ENCODE measurements at places on chromosomes 13 and 19.

- no peak for DNase-seq
Measured at GRCh38 chr19:35144600-35145436, 1.8 kb downstream of the FXYD7 start.

- DNase-seq, result peak; percentile 67
Measured at GRCh38 chr13:62320129-62321108, 904.8 kb upstream of the PCDH20 start.

DNA sequence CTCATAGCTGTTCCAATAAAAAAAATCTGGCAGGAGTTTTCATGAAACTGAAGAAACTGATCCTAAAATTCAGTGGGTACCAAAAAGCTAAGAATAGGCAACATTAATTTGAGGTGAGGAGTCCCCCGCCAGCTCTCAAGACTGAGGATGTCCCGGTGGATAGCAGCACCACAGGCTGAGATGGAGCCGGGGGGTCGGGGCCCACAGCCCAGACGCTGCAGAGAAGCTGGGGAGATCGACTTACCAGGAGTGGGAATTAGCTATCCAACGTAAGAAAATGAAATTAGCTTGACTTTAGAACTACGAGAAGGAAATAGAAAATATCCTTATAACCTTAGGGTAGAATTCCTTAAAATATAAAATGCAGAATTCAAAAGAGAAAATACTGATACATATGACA, 23.2 kb upstream of the DCUN1D2 start:
- DNase-seq, result no peak

GRCh38 chr13:113122550-113123225, at the start of gene F10:
F10 (plus strand) TSS chr13:113122799; CDS start chr13:113122856, 57 bp downstream.
- DNase-seq, result no peak

DNA sequence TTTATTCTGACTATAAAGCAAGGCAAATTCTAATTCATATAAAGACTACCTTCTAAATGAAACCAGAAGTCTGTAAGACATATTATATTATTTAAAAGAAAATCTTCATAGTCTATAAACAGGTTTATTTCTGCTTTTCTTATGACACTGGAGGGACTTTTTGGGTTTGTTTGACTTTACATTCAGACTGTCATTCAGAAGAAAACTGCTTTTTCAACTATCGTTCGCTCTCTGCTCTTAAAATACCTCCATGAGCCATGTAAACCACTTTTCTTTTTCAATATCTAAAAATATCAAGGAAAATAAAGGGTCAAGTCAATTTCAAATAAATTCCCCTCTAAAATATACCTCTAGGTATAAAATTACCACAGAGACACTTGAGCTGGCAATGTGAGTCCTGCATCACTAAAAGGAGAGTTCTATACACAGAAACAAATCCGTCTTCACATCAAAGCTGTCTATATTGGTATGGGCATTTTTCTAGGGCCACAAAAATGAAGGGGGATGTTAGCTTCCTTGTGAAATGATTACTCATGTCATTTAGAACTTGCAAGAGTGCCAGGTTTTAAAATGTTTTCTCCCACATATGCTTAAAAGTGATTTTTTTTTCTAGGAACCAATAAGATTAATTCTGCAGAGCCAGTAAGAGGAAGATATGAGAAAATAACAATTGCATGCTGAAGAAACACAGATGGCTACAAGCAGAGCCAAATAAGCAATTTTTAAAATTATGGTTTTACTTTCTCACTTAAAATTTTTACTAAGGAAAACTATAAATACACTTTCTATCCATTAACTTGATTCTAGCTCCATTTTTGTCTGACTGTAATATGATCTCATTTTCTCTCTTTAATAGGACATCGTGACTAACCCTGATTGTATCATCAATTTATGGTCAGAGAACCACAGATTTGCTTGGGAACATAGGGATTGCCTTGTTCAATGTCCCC, 181.8 kb downstream of the TBC1D4 start:
- no peak for DNase-seq

GRCh38 chr19:6056801-6057650, 53.3 kb downstream of the RFX2 start:
- DNase-seq, result peak; percentile 78

- DNase-seq, result peak; percentile 74
Measured at GRCh38 chr19:3108775-3109174, 14.6 kb downstream of the GNA11 start.

DNA sequence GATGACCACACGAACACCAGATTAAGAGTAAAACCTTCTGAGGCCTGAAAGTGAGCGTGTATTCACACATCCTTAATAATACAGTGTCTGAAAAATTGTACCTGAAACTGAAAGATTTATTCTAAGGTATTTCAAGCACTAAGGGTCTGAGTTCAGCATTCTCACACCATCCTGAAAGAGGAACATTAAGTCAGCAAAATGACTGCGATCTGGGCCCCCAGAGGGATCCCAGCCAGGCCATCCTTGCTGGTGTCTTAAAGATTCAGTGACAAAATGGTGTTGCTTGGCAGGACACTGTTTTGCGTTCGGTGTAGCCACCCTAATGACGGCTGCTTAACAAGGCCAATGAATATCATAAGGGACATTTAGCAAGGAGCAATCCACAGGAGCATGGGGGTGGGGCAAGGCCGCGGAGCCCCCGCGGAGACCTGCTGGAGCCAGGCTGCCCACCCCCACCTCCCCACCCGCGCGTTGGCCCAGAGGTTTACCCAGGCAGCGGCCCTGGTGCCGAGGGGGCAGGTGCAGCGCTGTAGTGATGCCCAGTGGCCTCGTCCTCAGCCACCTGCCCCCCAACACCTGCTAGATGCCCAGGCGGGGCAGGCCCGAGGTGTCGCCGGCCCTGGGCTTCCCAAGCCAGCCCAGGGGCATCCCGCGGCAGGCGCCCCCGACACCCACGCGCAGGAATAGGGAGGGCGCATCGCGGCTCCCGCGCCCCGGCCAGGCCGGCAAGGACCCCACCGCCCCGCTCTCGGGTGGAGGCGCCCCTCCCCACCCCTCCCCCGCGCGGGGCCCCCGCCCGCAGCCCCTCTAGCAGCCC, 742 bp downstream of the NALCN start:
- DNase-seq, result no peak

GRCh38 chr19:42287017-42287826, 14.7 kb upstream of the PRR19 start:
- DNase-seq, result no peak

DNA sequence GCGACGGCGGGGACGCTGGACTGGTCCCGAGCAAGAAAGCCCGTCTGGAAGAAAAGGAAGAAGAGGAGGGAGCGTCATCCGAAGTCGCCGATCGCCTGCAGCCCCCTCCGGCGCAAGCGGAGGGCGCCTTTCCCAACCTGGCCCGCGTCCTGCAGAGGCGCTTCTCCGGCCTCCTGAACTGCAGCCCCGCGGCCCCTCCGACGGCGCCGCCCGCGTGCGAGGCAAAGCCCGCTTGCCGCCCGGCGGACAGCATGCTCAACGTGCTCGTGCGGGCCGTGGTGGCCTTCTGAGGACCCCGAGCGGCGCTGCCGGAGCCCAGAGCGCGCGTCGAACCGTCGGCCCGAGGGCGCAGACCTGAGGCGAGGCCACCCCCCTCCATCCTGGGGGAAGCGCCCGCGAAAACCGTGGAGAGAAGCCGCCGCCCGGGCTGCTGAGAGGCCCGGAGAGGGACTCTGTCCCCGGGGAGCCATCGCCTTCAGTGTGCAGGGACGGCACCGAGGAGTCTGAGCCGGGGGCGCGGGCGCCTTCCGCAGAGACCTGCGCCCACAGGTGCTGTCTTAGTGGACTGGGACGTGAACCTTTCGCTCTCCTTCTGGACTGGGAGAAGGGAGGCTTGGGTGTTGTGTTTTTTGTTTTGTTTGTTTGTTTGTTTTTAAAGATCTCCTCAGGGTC, 3.5 kb downstream of the IER2 start:
- no peak for DNase-seq

DNA sequence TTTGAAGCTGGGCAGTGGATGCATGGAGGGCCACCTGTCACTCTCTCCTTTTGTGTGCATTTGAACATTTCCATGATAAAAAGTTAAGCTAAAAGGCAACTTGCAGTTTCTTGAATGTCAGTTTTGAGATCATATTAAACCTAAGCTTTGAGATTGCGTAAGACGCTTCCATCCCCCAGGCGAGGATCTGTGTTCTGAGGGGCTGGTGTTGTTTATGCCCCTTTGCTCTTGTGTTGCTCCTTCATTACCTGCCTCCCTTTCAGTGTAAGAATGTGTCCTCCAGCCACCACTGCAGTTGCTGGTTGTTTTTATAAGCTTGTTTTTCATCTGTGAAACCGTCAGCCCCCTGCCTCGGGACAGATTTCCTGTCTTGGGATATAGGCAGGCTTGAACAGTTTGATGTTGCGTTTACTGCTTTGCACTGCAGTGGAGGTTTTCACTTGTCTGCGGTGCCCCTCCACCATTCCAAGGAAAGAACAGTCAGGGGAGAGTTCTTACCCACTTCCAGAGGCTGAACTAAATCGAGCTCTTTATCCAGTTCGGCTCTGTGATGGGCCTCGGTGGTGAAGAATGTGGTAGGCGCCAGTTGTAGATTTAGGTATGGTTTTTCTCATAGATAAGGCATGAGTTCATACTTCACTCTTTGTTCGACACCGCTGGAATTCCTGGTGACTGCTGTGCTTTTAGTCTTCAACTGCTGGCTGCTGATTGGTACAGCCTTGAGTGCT, 96.8 kb downstream of the ARHGEF7 start:
- no peak for DNase-seq

DNA sequence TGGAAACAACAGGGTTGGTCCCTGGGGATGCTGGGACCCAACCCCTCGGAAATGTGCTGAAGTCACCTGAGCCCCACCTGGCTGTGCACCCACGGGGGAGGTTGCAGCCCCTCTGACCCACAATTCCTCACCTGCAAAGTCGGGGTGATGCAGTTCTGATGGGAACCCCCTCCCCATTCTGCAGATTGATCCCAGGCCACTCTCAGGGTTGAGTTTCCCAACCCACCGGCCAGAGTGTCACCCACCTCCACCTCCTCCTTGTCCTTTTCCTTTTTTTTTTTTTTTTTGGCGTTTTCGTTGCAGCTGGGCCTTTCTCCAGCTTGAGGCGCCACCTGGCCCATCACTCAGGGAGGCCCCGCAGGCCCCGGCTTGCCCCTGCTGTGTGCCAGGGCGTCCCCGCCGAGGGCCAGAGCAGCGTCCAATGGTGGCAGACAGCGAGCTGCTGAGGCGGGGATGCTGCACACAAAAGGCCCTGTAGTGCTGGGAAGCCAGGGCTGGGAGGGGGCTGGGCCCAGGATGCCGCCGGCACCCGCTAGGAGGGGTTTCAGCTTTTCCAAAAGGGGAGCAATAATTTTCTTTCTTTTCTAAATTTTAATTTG, 4.6 kb downstream of the PIK3R2 start:
- no peak for DNase-seq

GRCh38 chr19:46772170-46773017, 16.0 kb downstream of the SLC1A5 start:
- no peak for DNase-seq

- DNase-seq, result no peak
Measured at GRCh38 chr13:27188239-27188638, 16.6 kb upstream of the USP12 start.

- no peak for DNase-seq
Measured at GRCh38 chr13:26968431-26969341, 202.9 kb downstream of the USP12 start.

DNA sequence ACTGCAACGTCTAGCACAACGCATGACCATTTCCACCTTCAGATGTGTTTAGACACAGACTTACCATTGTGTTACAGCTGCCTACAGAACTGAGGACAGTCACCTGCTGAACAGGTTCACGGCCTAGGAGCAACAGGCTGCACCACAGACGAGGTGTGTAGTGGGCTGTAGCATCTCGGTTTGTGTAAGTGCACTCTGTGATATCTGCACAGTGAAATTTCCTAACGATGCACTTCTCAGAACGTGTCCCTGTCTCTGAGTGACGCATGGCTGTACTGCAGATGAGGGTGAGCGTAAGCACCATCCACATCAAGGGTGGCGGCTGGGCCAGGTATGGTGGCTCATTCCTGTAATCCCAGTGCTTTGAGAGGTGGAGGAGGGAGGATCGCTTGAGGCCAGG, 15.2 kb downstream of the DCUN1D2 start:
- no peak for DNase-seq

DNA sequence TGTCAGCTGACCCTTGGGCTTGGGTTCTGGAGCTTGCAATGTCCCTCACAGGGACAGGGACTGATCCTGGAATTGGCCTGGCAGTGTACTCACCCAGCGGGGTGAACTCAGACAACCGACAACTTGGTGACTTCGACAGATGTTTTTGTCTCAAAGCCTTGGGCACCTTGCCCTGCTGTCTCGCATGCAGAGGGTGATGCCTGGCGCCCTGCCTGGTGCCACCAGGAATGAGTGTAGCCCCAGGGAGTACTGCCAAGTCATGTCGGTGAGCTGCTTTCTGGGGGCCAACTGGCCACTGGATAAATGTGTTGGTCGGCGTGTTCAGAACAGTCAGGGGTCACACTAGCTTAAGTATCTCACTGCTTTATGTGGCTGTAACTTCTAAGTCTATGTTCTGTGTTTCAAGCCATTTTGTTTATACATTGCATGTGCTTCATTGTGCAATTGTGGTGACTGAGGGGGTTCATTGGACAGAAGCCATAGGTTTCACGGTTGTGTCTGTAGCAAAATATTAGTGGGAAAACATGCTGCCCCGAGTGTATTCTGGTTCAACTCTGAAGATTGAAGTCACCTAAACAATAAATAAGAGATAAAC, 96.3 kb upstream of the TNFSF11 start:
- DNase-seq, result no peak

- peak; percentile 55 for DNase-seq
Measured at GRCh38 chr19:19531951-19532805, 3.5 kb downstream of the YJEFN3 start.

- DNase-seq, result no peak
Measured at GRCh38 chr13:21006141-21007005, 55.0 kb downstream of the LATS2 start.

GRCh38 chr13:42707586-42707985, 73.8 kb upstream of the FAM216B start:
- no peak for DNase-seq

- no peak for DNase-seq
Measured at GRCh38 chr19:6772866-6773322, 386 bp downstream of the VAV1 start.

GRCh38 chr13:73325723-73326558, 267.1 kb downstream of the KLF5 start:
- no peak for DNase-seq

GRCh38 chr13:99361197-99361596, 54.0 kb upstream of the GPR183 start:
- no peak for DNase-seq

DNA sequence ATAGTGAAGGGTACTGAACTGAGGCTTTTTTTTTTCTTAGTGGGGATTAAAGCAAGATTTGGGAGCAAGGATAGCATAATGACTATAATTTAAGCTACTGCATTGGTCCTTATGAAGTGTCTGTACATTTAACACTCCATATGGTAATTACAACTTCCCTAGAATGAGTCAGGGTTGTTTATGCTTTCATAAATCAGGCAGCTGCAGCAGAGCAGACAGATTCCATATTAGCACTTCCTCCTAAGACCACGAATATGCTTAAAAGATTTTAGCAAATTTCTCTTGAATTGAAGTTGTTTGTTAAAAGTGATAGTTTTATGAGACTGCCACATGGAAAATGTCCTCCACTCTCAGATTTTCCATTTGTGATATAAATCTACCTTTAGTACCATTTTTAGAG, 401.1 kb upstream of the SPRY2 start:
- peak; percentile 24 for DNase-seq

Data from Kasumi-1 (cell line).